ENCODE measurements at places on chromosomes 2 and 18.

DNA sequence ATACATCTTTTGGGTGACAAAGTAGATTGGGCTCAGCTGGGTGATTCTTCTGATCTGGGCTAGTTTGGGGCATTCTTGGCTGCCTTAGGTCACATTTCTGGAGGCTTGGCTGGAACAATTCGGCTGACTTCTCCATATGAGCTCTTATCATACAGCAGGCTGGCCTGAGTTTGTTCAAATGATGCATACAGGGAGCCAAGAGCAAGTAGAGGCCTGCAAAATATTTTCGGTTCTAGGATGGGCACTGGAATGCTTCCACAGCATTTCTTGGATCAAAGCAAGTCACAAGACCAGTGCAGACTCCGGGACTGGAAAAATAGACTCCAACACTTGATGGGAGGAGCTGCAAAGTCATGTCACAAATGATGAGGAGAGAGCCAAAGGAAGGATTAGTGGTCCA, 98.4 kb downstream of the SCG2 start:
- DNase-seq = no peak

GRCh38 chr2:33130544-33130943, 183.8 kb downstream of the LTBP1 start:
- DNase-seq = no peak

GRCh38 chr2:7515327-7515726, 598.1 kb downstream of the RNF144A start:
- DNase-seq = no peak

- DNase-seq = no peak
These were observed at the start of gene DES for GRCh38 chr2:219418155-219419011. Gene DES (plus strand): TSS chr2:219418377. CDS start chr2:219418463, 86 bp downstream.

- no peak for DNase-seq
These were observed 79.1 kb downstream of the BCL2L11 start for GRCh38 chr2:111199840-111200239.

DNA sequence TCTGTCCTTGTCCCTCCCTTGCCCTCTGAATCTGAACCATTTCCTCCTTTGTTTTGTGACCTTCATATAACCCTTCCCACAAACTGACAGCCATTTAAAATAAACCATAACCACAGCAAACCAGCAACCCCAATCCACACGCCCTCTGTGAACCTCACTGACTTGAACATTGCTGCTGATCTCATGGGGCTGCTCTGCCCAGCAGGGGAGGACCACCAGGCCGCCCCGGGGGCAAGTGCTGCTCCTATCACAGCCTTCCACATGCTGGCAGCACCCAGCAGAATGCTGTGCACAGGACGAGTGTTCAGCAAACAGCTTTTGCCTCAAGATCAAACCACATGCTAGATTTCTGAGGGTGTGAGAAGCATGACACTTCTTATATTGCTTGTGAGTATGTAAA, 73.9 kb upstream of the UXS1 start:
- DNase-seq = peak; percentile 78

DNA sequence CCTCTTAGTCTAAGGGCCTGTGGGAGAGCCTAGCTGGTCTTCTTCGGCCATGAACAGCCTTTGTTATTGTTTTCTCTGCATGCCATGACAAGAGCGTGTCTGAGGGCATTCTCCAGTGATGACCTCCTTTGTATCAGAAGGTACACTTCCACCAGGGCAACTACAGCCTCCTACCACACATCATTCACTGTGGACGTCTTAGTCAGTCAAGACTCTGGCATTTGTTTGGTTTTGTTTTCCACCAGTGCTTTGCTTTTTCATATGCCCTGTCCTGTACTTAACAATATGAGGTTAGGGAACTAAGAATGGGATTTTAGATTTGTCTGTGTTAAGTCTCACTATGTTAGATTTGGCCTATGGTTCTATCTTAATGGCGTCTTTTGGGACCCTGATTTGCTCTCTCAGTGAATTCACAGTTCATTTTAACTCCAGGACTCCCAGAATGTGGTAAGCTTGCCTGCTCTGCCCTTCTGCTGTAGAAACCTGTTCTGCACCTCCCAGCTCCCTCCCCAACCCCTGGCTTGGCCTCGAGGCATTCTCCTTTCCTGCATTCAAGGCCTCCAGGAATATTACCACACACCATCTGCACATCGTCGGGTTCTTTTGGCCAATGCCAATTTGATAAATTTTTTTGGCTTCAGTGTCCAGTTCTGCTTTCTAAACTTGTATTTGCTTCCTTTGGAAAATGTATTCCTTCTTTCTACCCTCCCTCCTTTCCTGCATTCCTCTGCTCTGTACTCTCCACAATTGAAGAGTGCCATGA, 42.8 kb upstream of the IL1R1 start:
- no peak for DNase-seq

- no peak for DNase-seq
These were observed 32.1 kb upstream of the DPP4 start for GRCh38 chr2:162106146-162106551.

GRCh38 chr2:42900289-42900891, 108.0 kb upstream of the HAAO start:
- peak; percentile 49 for DNase-seq

GRCh38 chr18:63606526-63606925, 19.4 kb downstream of the SERPINB13 start:
- no peak for DNase-seq

- DNase-seq = no peak
These were observed 849.9 kb downstream of the DCDC2C start for GRCh38 chr2:4553241-4553640.

DNA sequence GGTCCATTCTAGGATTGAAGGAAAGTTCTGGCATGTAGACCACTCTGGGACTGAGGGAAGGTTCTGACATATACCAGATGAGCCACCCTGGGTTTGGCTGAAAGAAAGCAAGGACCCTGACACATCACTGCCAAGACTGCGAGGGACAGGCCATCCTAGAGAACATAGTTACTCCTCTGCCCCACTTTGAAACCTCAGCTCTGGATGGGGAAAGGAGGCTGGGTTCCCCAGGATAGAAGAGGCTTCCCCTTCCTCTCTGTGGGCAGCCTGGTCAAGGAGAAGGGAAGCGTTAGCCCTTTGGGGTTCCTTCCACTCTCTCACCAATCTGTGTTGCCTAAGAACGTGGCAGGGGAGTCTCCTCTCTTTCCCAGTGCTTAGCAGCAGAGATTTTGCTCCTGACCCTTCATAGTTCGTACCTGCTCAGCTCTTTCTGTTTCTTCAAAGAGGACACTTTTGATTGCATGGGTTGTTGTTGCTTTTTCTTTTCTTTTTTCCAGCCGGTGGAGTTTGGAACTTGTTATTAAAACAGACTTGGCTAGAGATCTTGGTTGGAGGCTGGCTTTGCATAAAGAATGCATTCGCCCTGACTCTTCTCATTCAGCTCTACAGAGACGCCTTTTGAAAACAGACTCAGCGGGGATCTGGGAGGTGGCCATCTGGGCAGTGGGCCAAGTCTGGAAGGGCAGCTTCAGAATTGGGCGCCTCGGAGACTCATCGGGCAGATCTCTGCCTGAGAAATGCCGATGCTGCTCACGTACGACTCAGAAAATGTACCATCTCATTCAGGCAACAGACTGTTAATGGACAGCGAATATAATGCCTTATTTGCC, 166.1 kb downstream of the CLIP4 start:
- DNase-seq = no peak

DNA sequence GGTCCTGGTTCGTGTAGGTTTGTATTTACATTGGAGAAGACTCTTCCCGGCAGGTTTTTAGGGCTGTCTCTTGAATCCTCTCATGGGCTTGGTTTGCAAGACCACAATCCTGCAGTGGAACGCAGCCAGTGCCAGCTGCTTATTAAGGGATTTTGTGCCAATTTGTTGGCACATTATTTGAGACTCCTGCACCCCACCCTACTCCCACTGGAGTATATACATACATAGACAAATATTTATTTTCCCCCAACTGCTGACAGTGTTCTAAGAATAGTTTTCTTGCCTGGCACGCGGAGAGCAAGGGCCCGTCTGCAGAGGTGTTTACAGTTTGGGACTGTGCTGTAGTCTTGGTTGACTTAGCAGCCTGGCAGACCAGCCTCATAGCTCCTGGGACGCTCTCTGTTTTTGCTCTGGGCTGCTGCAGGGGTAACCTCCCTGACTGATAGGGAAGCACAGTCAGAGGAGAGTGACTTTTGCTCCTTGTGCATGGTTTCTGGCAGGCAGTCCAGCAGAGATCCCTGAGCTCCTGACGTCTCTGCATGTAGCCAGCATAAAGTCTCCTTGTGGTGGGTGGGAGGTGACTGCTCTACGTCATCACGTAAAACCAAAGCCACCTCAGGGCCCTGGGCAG, 1.9 kb downstream of the LDLRAD4 start:
- DNase-seq = no peak

DNA sequence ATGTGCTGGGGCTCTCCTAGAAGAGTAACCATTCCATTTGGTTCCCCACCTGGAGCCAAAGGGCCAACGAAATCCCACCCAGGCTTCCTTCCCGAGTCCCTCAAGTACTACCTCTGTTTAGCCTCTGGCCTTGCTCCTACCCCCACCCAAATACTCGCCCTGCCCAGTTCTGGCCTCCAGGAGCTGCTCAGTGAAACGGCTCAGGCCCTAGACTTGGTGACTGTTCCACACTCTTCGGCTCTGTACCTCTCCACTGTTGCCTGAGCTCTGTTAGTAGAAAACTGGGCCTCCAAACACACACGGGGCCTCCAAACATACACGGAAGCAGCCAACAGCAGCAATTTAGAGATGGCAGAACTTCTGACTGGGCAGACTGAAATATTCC, 4.2 kb downstream of the OTX1 start:
- no peak for DNase-seq

- no peak for DNase-seq
These were observed 712.9 kb upstream of the DDX18 start for GRCh38 chr2:117101613-117102012.

DNA sequence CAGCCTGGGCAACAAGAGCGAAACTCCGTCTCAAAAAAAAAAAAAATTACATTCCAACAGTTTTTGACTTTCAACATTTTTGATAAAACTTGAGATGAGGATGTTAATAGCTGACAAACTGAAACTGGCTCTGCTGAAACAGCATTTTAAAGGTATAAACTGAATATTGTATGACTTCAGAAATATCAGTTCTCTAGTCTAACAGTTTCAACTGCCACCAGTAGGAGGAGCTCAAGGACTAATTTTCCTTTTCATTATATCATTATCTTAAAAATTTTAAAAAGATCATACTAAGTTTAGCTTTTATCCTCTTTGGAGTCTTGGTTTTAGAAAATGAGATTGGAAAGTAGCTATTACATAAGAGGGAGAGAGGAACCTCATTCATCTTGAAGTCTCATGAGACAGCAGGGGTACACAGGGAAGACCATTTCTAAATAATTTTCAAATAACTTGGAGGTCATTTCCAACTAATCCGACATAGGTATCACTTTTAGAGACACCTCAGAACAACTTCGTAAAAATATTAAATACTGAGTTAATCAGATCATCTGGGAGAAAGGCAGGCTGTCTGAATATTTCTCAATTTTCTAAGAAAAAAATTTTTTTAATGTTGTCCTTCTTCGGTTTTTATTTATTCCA, 37.6 kb upstream of the MCM6 start:
- DNase-seq = peak; percentile 71

DNA sequence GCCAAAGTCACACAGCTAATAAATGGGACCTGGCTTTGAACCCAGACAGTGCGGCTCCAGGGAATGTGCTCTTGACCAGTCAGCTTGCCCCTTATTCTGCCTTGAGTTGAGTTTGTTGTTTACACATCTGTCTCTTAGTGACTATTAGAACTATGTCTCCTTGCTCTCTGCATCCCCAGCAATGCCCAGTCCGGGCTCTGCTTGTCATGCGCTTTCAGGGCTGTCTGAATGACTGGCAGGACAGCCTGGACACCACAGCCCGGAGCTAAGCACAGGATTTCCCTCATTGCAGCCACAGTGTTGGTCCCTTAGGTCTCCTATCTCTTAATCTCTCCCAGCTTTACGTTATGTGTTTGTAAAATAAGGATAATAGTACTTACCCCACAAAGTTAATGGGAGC, 246.4 kb upstream of the RAB12 start:
- no peak for DNase-seq

DNA sequence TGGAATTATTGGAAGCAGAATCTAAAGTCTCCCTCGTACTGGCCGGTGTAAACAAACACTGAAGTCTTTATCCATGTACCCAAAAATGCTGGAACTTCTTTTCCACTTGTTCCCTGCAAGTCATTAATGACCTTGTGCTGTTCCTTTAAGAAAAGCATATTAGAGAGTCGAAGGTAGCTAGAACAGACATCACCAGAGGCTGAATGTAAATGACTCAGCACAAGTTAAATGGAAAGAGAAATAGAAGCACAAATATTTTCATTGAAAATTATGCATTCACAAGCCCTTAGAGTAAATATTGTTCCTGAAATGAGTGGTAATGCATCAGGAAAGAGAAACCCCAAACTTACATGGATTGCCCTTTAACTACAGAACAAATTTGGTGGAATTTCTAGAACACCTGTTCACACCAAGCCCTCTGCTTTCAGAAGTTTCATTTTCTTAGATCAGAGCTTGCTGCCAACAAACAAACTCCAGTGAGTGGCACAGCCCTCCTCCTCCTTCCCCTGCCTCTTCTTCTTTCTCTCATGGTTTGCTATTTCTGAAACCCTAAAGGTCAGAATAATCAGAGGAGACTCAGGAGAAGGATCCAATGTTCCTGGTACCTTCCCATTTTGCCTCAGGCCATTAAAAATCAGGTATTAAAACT, 264.3 kb downstream of the TXNL1 start:
- DNase-seq = no peak

- DNase-seq = no peak
These were observed 195.0 kb downstream of the CYP26B1 start for GRCh38 chr2:71952572-71953188.

DNA sequence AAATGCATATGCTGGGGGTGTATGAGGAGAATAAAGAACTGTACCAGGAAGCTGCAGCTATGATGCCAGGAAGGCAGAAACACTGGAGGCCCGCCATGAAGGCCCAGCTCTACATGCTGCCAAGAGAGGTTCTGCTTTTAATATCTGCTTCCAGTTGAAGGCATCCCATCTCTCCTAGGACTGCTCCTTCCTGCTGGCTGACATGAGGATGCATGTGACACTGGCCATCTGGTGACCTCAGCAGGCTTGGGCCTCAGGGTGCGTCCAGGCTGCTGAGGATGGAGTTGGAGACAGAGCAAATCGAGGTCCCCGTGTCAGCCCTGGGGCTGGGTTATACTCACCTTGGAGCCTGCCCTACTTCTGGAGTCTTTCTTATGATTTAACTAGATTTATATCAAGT, 49.0 kb downstream of the PSMG2 start:
- no peak for DNase-seq

- no peak for DNase-seq
These were observed 91.2 kb downstream of the DYNC1I2 start for GRCh38 chr2:171778515-171778914.

DNA sequence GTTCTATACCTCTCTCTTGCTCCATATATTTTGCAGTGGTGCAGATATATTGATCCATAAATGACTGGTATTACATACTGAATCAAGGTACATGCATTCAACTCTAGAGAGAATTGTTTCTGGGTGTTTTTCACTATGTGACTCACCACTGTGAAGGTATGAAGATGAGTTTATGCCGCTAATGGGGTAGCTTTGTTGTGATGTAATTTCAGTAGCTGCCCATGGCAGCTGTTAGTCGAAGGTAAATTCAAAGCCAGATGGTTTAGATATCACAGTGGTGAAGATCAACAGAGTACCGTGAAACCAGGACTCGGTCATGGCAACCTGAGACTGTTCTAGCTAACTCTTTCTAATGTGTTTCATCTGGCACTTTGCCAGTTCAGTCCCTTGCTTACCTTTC, 50.4 kb downstream of the PKP4 start:
- DNase-seq = no peak

GRCh38 chr2:152444448-152444847, 109.5 kb downstream of the FMNL2 start:
- no peak for DNase-seq

Measured in NB4 (cell line).